ENCODE measurements at places on chromosomes 7 and 10.

DNA sequence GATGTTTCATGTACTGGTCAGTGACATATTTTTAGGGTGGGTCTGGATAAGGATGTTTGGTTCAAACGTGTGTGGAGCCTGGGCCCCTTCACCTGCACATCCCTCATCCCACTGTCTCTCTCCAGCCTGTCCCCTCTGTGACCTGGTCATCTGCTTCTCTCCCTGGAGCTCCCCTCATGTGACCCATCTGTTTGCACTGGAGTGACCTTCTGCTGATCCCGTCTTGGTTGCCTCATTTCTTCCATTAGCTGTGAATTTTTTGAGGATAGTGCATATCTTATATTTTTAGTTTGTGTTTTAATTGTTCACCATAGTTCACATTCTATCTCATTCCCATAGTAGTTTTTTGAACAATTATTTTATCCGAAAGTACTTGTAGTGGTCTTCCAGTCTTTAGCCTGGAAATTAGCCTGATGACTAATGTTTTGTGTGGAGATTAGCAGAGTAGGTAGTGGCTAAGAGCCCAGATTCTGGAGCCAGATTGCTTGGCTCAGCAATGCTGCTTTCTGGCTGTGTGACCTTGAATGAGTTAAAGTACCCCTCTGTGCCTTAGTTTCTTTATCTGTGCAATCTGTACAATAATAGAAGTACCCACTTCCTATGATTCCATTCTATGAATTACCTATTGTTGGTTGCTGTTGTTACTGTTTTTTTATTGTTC lies 224.5 kb downstream of the LRMDA start:
- no peak for DNase-seq

GRCh38 chr7:40733578-40733977 lies 598.8 kb downstream of the SUGCT start:
- DNase-seq, result no peak

DNA sequence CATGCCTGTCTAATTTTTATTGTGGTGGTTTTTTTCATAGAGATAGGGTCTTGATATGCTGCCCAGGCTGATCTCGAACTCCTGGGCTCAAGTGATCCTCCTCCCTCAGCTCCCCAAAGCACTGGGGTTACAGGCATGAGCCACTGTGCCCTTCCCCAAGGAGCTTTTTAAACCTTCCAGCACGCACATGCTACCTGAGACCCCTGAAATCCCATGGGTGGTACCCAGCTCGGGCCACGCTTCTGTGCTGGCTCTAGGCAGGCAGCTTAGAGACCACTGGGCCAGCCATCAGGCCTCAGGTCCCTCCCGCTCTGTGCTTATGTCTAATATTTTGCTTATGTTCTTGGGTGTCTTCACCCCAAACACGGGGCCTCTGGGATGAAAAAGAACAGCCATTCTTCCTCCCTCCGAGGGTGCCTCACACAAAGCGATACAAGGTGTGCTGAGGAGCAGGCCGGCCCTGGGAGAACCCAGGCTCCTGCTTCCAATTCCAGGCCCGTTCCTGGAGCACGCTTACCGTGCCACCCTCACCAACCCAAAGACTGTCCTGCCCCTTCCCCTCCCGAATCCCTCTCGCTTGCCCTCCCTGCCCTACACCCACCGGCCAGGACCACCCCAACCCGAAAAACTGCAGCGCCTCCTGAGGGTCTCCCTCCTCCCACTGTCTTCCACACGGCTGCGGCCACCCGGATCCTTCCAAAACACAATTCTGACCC lies 10.9 kb downstream of the SPOCK2 start:
- no peak for DNase-seq

GRCh38 chr10:111083222-111084095 lies 6.6 kb downstream of the ADRA2A start:
- DNase-seq, result no peak

GRCh38 chr7:134184767-134185166 lies 57.6 kb downstream of the LRGUK start:
- DNase-seq, result no peak

DNA sequence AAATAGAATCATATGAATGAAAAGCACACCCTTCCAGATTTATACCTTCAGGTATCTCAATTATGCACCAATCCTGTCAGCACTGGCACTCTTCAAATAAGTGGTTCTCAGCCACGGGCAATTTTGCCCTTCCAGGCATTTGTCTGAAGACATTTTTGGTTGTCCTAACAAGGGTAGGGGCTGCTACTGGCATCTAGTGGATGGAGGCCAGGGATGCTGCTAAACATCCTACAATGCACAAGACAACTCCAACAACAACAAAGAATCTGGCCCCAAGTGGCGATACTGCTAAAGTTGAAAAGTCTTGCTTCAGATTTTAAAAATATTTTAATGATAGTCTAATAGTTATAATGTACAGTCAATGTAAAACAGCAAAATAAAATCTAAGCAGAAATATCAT lies 16.1 kb downstream of the CCDC186 start:
- DNase-seq, result no peak

DNA sequence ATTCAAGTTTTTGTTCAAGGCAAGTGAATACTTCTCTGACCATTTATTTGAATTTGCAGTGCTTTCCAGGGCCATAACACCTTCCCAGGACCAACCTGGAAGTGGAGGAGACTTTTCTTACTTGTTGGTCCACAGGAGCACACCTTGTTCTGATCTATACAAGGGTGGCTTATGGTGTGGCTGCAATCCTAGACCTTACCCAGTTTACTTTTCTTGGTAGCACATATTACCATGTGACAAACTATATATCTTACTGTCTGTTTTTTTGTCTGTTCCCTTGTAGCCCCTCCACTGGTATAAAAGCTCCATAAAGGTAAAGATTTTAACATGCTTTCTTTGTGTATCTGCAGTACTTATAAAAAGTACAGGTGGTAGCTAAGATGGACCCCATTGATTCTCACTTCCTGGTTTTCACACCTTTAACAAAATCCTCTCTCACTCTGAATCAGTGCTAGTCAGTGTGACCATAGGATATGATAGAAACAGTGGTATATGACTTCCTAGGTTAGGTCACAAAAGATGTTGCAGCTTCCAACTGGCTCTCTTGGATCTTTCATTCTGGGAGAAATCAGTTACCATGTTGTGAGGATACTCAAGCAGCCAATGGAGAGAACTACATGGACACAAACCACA lies 5.6 kb upstream of the ASB4 start:
- no peak for DNase-seq
